ENCODE measurements at places on chromosomes 2 and 18.

DNA sequence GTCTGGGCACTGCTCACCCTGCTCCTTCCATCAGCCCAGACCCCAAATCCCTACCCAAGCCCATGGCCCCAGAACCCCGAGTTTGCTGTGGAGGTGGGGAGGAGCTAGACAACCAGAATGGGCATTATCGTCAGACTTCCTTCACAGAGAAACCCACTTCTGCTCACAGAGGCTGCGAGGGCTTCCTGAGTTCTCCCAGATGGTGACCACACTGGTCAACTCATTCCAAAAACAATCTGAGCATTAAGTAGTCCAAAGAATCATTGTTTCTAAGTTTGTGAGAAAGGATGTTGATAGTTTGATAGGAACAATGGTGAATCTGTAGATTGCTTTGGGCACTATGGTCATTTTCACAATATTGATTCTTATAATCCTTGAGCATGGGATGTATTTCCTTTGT lies 60.2 kb downstream of the LRRC30 start:
- DNase-seq, result no peak

GRCh38 chr2:40096360-40096759 lies 317.3 kb upstream of the THUMPD2 start:
- DNase-seq, result no peak

DNA sequence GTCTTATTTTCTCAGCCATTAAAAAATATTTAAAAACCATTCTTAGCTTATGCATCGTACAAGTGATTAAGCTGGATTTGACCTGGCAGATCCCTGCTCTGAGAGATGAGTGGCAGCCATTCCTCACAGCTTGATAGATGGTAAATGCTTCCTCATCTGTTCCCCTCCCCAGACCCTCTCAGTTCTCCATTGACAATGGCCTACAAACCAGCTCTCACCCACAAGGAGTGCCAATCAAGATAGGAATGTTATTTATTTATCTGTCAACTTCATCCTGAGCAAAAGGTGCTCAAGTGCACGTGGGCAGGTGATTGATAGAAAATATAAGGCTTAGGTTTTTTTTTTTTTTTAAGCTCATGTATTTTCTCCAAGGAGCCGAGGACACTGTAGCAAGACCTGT lies 98.7 kb upstream of the FAM136A start:
- DNase-seq, result no peak

DNA sequence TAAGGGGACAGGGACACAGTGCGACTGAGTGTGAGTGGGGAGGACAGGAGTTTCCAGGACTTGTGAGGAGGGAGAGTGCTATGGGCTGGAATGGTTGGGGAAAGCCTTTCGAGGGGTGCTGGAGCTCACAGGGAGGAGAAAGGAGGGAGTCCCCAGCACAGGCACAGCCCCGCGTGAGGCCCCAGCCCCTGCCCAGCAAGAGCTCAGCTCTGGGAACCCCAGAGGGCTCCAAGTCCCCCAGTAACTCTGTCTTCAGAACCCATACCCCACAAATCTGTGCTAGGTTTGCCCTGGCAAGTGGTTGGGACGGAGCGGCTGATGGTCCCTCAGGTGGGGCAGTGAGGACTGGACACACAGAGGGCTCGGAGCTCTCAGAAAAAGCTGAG lies 75.4 kb downstream of the SFXN5 start:
- DNase-seq, result no peak

DNA sequence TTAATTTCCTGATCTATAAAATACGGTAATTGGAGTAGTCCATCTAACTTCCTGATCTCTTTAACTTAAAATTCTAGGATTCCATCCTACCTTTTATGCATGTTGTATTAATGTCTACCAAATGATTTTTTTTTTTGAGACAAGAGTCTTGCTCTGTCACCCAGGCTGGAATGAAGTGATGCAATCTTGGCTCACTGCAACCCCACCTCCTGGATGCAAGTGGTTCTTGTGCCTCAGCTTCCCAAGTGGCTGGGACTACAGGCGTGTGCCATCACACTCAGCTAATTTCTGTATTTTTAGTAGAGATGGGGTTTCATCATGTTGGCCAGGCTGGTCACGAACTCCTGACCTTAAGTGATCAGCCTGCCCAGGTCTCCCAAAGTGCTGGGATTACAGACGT lies 47.8 kb downstream of the CFAP36 start:
- DNase-seq, result no peak

DNA sequence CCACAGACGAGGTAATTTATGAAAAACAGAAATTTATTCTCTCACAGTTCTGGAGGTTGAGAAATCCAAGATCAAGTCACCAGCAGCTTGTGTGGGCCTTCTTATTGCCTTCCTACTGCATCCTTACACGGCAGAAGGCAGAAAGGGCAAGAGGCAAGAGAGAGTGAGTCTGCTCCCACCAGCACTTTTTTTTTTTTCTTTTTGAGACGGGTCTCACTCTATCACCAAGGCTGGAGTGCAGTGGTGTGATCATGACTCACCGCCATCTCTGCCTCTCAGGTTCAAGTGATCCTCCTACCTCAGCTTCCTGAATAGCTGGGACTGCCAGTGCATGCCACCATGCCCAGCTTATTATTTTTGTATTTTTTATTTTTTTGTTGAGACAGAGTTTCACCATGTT lies 78.5 kb upstream of the HK2 start:
- no peak for DNase-seq

DNA sequence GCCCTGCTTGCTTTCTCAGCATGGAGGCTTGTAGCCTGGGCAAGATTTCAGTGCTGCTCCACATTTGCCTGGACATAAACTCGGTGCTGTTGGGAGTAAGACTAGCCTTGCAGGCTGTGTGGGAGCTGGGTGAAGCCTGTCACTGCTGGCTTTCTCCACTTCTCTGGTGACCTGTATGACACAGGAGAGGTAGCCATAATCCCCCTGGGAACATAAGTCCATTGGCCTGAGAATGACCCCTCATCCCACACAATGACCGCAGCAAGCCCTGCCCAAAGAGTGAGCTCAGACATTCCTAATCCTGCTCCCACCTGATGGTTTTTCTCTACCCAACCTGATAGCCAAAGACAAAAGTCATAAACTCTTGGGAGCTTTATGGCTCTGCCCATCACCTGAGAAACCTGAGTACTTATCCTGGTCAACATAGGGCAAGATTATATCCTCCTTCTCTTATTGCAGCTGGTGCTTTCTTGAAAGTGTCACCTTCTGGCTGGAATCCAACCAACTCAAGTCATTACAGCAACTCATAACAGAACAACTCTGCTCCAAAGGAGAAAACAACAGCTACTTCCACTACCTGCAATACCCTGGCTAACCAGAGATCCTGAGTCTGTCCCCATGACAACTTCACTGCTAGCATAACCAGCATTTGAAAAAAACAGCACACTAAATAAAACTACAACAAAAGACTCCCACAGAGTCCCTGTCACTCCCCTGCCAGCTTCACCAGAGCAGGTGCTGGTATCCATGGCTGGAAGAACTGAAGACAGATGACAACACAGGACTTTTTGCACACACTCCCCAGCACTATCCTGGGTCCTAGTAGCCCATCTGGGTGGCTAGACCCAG lies 834.4 kb upstream of the DDX18 start:
- no peak for DNase-seq

GRCh38 chr18:4549164-4549872 lies 94.2 kb upstream of the DLGAP1 start:
- DNase-seq, result no peak

- DNase-seq, result peak; percentile 43
These were observed 81.8 kb downstream of the INO80D start for GRCh38 chr2:206004004-206004693.

DNA sequence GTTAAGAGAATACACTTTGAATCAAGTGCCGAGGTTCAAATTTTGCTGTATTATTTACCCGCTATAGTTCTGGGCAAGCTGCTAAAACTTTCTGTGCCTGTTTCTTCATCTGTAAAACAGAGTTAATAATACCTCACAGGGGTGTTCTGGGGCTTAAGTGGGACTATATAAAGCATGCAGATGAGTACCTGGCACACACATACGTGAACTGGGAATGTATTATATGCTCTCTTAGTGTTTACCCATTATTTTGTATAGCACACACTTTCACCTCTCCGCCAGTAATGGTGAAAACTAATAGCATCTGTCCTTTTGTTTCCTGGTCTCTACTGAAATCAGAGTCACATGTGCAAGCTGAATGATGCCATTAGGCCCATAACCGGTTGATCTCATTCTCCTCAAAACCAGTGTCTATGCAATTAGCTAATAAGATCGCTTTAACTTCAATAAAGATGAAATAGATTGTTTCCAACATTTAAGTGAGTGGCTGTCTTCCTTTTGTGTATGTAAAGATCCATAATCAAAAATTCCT lies 3.8 kb upstream of the CDKL4 start:
- DNase-seq, result no peak

DNA sequence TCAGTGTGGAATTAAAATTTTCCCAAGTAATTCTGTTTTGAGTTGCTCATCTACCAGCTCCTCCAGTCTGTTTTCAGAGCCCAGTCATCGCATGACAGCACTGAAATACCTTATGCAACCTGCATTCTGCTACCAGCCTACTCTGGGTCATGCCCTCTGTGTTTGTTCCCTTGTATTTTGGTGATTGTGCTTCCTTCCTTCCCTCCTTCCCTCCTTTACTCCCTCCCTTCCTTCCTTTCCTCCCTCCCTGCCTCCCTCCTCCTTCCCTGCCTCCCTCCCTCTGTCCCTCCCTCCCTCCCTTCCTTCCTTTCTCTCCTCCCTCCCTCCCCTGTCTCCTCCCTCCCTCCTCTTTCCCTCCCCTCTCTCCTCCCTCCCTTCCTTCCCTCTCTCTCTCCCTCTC lies 289.6 kb downstream of the CDH2 start:
- no peak for DNase-seq

- no peak for DNase-seq
These were observed 280.5 kb upstream of the PIK3C3 start for GRCh38 chr18:41674506-41674905.

GRCh38 chr2:8487461-8487932 lies 194.4 kb upstream of the ID2 start:
- no peak for DNase-seq

DNA sequence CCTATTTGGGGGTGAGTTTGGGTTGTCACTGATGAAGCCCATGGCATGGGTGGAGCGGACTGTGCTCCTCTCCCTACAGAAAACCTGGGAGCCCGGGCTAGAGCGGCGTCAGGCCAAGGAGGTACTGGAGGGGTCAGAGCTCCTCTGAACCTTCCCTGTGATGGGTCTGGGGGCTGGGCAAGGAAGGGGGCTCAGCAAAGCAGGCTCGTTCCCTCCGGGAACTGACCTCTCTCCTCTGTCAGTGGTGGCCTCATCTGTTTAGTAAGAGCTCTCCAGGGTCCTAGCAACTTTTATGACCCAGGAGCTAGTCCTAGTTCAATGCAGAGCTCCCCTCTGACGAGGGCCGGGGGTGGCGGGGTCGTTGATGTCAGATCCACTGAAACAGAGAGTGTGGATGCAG lies 62.4 kb upstream of the OTOF start:
- DNase-seq, result no peak

DNA sequence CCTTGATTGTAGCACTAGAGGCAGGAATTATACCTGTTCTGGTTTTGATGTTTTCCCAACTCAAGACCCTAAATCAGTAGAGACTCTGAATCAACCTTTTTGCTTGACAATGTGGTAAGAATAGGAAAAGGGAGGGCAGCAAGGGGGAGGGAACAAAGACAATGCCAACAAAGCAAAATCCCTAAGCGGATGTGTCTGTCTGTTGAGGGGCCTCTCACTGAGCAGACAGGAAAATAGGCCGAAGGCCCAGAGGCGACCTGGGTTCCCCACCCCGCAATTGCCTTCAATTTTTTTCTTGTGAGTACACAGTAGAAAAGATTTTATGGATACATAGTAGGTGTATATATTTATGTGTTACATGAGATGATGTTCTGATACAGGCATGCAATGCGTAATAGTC lies 75.6 kb downstream of the MAP4K4 start:
- no peak for DNase-seq

GRCh38 chr2:169664600-169664977 lies 29.6 kb downstream of the CFAP210 start:
- DNase-seq, result no peak

GRCh38 chr18:78080081-78080480 lies 830.4 kb downstream of the GALR1 start:
- no peak for DNase-seq

- DNase-seq, result no peak
These were observed 150.4 kb downstream of the HDAC4 start for GRCh38 chr2:239250216-239251081.

- DNase-seq, result no peak
These were observed 58.8 kb upstream of the LRRTM1 start for GRCh38 chr2:80363330-80363729.

GRCh38 chr2:163884416-163884815 lies 148.6 kb upstream of the FIGN start:
- DNase-seq, result peak; percentile 94

DNA sequence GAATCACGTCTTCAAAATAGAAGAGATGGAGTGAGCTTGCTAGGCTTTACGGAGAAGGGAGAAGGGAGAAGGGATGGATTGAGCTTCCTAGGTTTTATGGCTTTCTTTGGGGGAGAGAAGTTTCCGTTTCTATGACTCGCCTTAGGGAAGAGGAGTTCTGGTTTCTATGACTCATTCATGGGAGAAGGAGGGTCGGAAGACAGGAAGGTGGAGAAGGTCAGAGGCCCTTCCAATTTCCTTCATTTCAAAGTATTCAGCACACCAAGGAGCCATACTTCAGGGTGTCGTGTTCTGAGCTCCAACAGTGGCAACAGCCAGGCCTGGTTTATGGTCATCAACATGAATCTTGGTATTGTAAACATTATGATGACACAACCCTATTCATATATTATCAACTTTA lies 284.7 kb upstream of the VWC2L start:
- no peak for DNase-seq

GRCh38 chr2:61898810-61899209 lies 6.7 kb upstream of the COMMD1 start:
- peak; percentile 18 for DNase-seq

- DNase-seq, result no peak
These were observed 128.6 kb downstream of the SPOPL start for GRCh38 chr2:138630164-138630563.

DNA sequence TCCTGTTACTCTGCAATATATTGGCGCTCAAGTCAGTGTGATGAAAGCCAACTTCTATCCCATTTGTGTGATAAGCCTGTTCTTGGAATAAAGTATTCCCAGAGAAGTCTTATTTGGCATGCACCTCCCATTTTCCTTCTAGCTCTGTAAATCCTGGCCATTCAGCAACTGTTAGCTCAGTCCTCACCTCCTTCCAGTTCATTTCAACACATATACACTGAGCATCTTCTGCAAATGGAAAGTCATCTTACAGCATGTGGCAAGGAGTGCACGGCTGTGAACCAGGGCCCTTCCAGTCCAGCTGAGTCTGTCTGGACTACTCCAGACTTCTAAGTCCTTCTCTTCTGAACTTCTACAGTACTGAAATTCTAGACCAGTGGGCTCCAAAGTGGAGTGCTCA lies 53.1 kb downstream of the SPATS2L start:
- no peak for DNase-seq

Data from MV-4-11 (cell line).